Endothelial cell of umbilical vein (primary cell): ENCODE measurements at places on chromosomes 11 and 22. TPM values are rescaled to one million over a fixed set of nuclear protein-coding genes. Genes with fewer than 3 reads are reported as not detected.

DNA sequence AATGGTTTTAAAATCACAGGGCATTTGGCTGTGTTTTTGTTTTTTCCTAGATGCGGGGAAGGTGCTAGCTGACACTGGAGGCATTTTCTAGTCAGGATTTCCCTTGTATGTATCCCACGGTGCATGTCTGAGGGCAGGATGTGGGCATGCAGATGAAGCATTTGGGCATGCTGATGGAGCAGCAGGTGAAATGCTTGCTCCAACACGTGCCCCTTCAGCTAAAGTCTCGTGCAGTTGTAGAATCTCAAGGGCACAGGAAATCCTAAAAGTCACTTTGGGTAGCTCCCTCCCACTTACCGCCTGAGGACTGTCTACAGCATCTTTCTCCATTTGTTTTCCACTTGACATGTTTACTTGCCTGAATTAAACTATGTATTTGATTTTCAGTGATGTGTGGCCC is 429.4 kb upstream of the B3GAT1 start:
- DNase-seq = no peak

DNA sequence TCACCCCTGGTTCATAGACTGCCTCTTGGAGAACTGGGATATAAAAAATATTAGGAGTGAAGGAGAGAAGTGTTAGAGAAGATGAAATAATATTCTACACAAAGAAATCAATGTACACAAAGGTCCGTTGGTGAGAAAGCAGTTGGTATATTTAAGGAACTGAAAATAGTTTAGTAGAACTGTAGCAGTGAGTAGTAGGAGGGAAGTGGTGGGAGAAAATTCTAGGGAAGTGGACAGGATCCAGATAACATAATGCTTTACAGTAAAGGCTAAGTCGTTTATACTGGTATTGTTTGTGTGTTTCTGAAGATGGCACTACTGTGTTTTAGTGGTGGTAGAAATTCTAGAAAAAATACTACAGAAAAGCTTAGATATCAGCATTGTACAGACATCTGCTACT is 120.8 kb upstream of the CHORDC1 start:
- no peak for DNase-seq

Gene PARVB
- 151 and 155 TPM in 2 replicates for total RNA-seq

Gene RFPL1
- total RNA-seq = not detected in 2 replicates

- no peak for DNase-seq
These were observed 10.2 kb upstream of the SCN4B start for GRCh38 chr11:118162846-118163245.

- no peak for DNase-seq
These were observed 169.8 kb downstream of the DSCAML1 start for GRCh38 chr11:117627259-117627658.

Gene CASP12
- total RNA-seq = 2.6 and 3.9 TPM in 2 replicates
